ENCODE measurements at places on chromosomes 3 and 15.

GRCh38 chr15:46231786-46232185 lies 597.0 kb downstream of the SQOR start:
- no peak for DNase-seq

DNA sequence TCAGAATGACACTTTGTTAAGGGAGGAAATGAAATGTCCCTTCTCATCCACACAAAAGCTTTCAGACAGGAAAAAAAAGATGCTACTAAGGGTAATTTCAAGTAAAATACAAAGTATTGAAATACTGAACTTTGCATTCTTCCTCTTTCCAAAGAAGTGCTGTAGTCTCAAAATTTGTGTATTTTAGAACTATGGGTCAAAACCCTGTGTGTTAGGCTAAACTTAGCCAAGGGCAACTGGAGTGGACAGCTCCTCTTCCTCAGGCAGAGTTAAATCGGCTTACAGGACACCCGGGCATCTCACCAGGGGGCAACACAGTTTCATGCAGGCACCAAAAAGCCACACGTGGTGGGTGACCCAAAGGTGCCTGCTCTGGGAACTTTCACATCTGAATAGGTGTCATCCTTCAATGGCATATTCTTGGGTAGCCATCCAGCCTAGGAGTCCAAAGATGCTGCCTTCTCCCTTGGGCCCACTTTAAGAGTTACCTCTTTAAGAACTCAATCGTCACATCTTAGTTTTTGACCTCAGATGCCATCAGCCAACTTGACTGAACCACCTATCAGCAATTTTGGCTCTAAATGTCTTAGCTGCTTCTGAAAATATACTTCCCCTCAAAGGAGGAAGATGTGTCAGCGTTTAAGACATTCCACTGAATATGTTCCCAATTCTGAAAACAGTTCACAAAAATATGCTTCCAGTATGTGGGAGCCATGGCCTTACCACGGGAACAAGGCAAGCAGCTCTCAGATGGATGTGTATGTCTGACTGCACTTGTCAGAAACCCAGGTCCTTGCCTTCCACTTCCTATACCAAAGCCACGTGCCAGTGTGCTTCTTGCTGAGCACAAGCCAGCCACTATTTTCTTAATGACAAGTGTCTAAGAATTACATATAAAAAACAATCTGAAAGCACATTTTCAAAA lies 32.2 kb upstream of the MUC13 start:
- no peak for DNase-seq

GRCh38 chr3:117356091-117356705 lies 646.6 kb downstream of the TUSC7 start:
- no peak for DNase-seq

GRCh38 chr3:13197281-13197680 lies 124.1 kb upstream of the IQSEC1 start:
- DNase-seq, result no peak

DNA sequence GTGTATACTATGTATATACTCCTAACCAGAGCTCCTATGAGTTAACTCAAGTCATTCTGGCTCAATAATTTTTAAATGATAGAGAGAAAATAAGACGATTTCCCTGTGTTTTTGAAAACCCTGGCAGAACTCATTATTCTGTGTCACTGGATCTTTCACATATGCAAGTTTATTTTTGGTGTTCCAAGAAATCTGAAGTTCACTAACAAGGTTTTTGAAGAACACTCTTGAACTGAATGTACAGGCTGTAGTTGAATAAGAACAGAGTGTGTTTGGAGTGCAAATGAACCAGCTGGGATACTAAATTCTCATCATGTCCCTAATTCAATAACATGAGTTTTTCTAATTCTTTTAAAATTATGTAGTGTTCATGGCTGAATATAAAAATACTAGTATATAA lies 466.9 kb upstream of the SUCLG2 start:
- no peak for DNase-seq

GRCh38 chr3:120773932-120774331 lies 31.4 kb downstream of the GTF2E1 start:
- no peak for DNase-seq
